ENCODE measurements at places on chromosomes 2 and 18.

DNA sequence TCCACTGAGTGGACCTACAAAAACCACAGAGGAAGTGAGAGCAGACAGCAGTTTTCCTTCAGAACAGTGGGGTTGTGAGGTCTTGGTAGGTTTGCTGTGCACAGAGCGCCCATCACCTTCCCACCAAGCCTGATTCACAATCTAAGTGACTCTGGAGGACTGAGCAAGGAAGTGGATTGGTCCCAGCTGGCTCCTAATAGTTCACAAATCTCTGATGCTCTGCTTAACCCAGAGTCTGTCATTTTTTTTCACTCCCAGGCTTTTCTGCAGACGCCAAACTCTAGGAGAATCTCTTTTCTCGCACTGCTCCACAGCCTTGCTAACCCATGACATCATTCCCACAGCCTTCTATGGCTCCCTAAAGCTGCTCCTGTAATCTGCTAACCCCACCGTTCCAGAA is 280.4 kb downstream of the C1D start:
- no peak for DNase-seq

GRCh38 chr2:6820903-6821584 is 44.7 kb downstream of the CMPK2 start:
- no peak for DNase-seq

DNA sequence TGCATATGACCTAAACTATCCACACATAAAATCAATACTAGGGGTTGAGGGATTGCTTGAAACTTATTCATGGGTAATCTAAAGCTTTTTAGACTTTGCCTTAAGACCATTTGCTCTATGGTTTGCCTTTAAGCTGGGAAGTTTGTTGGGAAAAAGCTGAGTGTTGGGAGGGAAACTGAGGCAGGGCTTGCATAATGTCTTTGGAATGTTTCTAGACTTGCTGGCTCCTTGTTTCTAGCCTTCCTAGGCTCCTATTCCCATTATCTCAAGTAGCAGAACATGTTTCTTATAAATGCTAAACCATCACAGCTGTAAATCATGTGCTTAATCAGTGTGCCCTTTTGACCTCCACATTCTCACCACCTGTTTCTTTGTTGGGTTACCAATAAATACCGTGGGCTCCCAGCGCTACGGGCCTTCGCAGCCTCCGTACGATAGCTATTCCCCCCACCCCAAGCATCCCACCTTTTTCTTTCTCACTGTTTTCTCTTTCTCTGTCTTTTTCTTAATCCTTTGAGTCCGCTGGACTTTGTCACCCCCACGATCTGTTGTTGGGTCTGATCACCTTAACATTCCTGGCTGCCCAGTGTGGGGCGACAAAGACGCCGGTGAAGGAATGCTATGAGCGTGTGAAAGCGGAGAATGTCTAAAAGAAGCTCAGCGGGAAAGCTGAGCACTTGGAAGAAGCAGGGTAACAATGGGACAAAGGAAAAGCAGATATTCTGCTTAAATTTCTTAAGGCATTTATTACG is 49.4 kb upstream of the CWC22 start:
- no peak for DNase-seq

DNA sequence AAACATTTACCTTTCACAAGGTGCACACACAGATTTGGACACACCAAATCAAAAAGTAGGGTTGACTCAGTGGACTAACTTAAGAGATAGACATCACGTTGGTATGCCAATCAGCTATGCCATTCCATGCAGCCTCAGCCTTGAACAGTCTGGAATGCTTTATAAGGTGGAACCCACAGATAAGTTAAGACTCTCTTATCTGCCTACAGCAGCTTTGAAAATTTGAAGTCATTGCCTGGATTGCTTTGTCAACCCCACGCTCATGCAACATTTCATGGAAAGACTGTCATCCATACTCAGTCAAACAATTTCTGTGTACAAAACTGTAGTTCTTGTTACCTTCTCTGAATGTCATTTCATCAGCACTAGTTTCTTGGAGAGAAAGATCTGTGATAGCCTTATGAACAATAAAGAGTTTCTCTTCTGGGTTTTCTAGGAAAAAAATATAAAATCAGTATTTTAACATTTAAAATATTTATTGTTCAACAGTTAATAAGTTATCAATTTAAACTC is 1.2 kb downstream of the ERMN start:
- no peak for DNase-seq

DNA sequence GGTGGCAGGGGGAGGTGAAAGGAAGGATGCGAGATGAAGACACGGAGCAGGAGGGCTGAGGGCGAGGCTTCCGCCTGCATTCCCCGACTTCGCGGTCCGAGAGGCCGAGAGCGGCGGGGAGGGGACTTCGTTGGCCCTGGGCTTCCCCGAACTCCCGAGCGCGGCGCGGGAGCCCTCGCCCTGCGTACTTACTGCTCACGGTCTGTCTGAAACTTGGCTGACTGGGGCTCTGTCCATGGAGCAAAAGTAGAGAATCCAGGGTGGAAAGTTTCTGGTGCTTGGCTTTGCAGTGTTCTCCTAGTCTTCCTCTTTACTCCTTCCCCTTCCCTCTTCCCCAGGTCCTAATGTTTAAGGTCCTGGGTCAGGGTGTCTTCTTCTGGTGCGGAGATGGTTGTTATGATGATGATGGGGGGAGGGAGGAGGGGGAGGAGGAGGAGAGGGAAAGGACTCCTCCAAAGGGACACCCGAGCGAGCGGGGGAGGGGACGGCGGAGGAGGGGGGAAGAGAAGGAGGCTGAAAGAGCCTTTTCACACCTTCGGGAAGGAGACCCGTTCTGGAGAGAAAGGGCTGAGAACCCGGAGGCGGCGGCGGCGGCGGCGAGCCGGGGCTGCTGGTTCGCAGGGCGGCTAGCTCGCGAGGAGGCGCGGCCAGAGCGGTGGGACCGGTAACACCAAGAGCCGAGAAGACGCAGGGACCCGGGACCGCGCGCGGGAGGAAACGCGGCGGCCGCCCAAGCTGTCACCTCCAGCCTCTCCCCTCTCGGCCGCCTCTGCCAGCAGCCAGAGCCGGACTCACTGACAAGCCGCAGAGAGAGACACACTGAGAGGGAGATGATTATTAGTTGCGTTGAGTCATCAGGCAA is at the start of gene SATB2:
Gene SATB2, minus strand, starts transcription at position 793 of the 862 bp plus-strand sequence. CDS start 1,902 bp downstream, outside the sequence.
- DNase-seq, result no peak

GRCh38 chr2:44833171-44834069 is 108.1 kb upstream of the SIX3 start:
- DNase-seq, result no peak

DNA sequence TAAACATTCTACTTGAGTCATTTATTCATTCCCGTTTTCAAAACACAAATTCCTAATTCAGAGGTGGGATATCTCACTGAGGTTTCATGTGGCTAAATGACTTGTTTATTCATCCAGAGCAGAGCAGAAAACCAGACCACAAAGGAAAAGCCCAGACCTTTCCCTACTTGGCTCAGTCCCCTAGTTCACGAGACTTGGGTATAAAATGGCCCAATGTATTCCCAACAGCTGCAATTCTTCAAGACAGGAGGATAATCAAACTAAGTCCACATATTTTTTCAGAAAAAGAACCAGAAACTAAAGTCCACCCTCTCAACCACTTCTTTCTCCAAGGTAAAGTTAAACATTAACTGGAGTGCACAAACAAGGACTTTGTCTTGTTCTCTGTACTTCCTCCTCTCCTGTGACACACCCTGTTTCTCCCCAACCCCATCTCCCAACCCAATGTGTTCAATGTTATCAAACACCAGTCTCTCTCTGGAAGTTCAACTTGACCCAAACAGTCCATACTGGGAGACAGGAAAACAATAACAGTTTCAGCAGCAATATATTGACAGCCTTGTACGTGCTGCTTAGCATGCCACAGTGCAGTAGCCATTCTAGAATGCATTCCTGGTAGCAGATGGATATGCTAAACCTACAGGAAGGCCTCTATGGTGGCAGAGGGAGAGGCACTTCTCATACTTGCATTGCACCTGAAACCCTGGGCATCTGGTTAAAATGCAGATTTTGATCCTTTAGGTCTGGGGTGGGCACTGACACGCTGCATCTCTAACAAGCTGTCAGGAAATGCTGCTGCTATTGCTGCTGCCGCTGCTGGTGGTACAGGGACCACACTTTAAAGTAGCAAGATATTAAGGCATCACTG is 110.7 kb downstream of the INO80D start:
- DNase-seq, result no peak

DNA sequence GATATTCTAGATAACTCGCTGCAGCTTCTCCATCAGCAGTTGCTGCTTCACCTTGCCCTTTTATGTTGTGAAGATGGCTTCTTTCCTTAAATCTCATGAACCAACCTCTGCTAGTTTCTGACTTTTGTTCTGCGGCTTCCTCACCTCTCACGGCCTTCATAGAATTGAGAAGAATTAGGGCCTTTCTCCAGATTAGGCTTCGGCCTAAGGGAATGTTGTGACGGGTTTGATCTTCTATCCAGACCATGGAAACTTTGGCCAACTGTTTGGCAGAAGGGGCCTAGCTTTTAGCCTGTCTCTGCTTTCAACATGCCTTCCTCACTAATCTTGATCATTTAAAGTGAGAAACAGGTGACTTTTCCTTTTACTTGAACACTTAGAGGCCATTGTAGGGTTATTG is 199.9 kb downstream of the CYP26B1 start:
- DNase-seq, result no peak

GRCh38 chr2:177235855-177236437 is 23.4 kb downstream of the HNRNPA3 start:
- no peak for DNase-seq

- DNase-seq, result no peak
Measured at GRCh38 chr18:57856557-57857280, 53.6 kb upstream of the ATP8B1 start.

- no peak for DNase-seq
Measured at GRCh38 chr18:54020966-54021365, 203.5 kb downstream of the MBD2 start.

DNA sequence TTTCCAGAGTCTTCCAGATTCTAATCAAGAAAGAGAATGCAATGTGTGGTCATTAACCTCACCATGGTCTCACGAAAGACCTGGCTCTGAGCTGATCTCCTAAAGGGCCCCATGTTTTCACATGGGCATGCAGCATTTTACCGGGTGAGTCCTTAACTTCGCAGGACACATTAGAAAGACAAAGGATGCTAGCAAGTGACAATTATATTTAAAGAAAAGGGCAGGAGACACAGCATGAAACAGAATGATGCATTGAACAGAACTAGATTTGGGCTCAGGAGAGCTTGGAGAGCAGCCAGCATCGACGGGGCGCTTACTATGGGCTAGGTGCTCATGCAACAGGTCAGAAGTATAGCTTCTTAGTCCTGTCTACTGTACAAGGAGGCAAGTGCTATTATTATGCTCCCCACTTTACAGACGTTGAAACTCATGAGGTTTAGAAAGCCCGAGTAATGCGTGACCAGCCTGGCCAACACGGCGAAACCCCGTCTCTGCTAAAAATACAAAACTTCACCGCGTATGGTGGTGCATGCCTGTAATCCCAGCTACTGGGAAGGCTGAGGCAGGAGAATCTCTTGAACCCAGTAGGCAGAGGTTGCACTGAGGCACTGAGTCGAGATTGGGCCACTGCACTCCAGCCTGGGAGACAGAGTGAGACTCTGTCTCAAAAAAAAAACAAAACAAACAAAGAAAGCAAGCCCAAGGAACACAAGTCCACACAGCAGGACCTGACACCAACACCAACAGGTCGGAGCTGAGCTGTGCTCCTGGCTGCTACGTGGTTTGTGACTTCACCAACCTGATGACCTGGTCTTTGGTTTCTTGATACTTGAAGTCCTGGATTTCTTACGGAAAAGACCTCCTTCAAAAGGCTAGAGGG is 16.1 kb downstream of the MBP start:
- no peak for DNase-seq

- no peak for DNase-seq
Measured at GRCh38 chr2:54212456-54212855, 43.6 kb downstream of the TSPYL6 start.

GRCh38 chr2:239433777-239434403 is 33.1 kb upstream of the HDAC4 start:
- DNase-seq, result no peak

GRCh38 chr2:77271262-77271661 is 250.9 kb downstream of the LRRTM4 start:
- no peak for DNase-seq

DNA sequence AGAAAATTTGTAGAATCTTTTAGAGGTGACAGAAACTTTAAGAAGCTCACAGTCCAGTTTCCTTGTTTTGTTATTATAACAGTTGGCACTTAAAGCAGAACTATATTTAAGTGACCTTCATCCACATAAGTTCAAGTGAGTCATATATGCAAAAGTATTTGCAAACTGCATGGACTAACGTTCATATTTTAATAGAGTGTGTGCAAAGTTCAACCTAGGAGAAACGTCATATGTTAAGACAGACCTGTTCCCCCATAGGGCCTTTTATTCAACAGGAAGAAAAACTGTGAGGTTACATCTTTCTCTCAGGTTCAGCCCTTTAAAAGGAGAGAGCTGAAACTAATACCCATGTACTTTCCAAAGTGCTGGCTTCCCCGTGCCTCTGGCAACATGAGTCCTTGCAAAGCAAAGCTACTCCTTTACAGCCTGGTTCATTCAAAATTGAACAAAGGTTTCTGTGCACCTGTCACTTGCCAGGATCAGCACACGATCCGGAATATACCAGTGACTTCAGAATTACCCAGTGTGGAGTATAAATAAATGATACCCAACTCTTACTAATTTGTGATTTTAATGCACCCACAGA is 280.0 kb upstream of the RAB12 start:
- DNase-seq, result no peak

GRCh38 chr2:39871291-39871761 is 92.3 kb upstream of the THUMPD2 start:
- no peak for DNase-seq

- no peak for DNase-seq
Measured at GRCh38 chr2:44939106-44940048, 2.1 kb upstream of the SIX3 start.

DNA sequence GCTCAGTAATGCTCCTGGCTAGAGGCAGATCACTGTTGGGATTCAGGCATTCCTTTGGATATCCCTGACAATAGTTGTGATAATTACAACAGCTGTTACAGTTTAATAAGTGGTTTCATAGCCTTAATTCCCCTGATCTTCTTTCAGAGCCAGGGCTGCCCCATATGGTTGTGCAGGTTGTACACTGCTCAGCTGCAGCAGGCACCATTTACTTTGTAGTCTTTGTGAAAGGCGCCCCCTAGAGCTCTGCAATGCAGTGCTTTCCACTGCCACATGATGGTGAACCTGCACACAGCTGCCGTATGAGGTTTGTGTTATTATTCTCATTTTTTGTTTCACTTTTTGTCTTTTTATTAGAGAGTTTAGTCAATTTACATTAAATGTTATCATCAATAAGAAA is 239.1 kb downstream of the KCNS3 start:
- no peak for DNase-seq

GRCh38 chr2:46814160-46814961 is 101.2 kb downstream of the MCFD2 start:
- no peak for DNase-seq

- DNase-seq, result no peak
Measured at GRCh38 chr18:10752382-10752781, 226.6 kb downstream of the NAPG start.

DNA sequence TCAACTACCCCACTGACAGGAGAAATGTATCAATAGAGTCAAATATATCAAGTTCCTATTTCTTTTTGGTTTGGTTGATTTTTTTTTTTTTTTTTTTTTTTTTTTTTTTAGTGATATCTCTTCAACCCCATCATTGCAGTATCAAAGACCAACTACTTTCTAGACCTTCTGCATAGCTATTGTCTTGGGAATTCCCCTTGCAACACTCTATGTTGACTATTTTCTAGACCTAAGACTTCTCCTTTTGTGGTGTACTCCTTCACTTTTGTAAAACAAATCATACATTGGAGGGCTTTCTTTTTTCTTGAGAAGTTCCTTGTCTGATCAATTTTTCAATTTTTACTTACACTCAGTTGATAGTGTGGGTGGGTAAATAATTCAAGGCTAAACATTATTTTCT is 46.5 kb upstream of the NR4A2 start:
- DNase-seq, result no peak
